ENCODE measurements at places on chromosomes 13 and 19. TPM values are rescaled to one million over a fixed set of nuclear protein-coding genes. Genes with fewer than 3 reads are reported as not detected.

Gene ZNF844
- 1.4 TPM for total RNA-seq

Gene RFPL4A
- total RNA-seq, result under 0.01 TPM

Gene ZNF835
- total RNA-seq, result under 0.01 TPM

Gene ARHGAP45
- total RNA-seq, result 10.1 TPM

Gene MAMSTR
- total RNA-seq, result not detected

Gene SIGLEC6
- total RNA-seq, result not detected

Gene UTP14C
- total RNA-seq, result 13.2 TPM

Gene NLRP9
- total RNA-seq, result not detected

Gene ZFR2
- total RNA-seq, result not detected

Gene STOML3
- not detected for total RNA-seq

Gene ZNF99
- total RNA-seq, result not detected

Gene FAM124A
- 3.6 TPM for total RNA-seq

Gene NEK3
- 17.5 TPM for total RNA-seq

Gene COQ8B
- 23.4 TPM for total RNA-seq

Gene CYP2S1
- total RNA-seq, result not detected

Gene TEX26
- not detected for total RNA-seq

Gene ATP8A2
- under 0.01 TPM for total RNA-seq

Gene BEST2
- not detected for total RNA-seq

Gene SMIM24
- total RNA-seq, result not detected

Gene APOC4
- not detected for total RNA-seq

Gene KRTDAP
- total RNA-seq, result not detected

Gene ZBTB45
- total RNA-seq, result 5.2 TPM

Gene CCDC8
- total RNA-seq, result 6.2 TPM

Gene PTH2
- not detected for total RNA-seq

Gene PPM1N
- total RNA-seq, result 1.9 TPM

Gene ANKRD10
- 54.6 TPM for total RNA-seq

Gene PTGIR
- total RNA-seq, result 0.32 TPM

Gene C19orf53
- total RNA-seq, result 58.8 TPM

Gene TTYH1
- total RNA-seq, result not detected

Gene PSMC4
- total RNA-seq, result 173 TPM

Gene VSTM1
- not detected for total RNA-seq

Gene PGLYRP2
- total RNA-seq, result not detected

Gene DACH1
- 4.5 TPM for total RNA-seq

Gene SIGLEC9
- total RNA-seq, result not detected

Gene EMC10
- 63.2 TPM for total RNA-seq

Gene GRIN3B
- not detected for total RNA-seq

Gene FREM2
- not detected for total RNA-seq

Gene CADM4
- 3.0 TPM for total RNA-seq

Gene PCSK4
- total RNA-seq, result 0.97 TPM

Gene ERICH4
- total RNA-seq, result not detected

Data from epithelial cell of umbilical artery (primary cell).